ENCODE measurements at places on chromosomes 2 and 18.

DNA sequence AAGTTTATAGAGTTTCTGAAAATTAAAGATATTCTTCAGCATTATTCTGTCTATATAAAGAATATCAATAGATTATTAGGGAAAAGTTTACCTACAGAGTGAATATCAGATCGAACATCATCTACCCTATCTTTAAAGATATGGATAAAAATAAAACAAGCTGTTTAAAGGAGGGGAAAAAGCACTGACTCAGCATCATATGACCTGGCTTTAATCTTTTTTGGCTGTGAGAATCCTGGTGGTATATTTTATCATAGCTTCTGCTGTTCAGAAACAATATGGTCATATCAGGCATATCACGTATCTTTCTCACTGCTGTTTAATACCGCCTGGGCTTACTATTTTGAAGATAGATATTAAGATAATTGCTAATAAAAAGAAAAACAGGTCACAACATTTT lies 80.2 kb downstream of the NEB start:
- no peak for DNase-seq

- DNase-seq, result no peak
These were observed 61.4 kb downstream of the DIPK1C start for GRCh38 chr18:74395648-74396154.

DNA sequence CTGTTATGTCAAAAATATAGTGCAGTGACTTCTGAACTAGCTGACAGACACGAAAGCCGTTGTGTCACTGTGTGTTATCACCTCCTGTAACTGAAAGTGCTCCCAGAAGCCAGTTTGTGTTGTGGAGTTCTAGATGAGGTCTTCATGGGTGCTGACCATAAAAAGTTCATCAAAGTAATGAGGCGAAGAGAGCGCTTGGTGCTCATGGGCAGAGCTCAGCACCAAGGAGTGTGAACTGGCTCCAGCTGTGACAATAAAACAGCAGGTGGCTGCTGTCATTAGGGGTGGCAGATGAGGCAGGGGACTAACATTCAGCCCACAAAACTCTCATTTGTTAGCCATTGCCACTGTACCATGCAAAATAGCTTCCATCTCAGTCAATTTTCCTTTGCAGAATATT lies 151.1 kb downstream of the ZNF407 start:
- DNase-seq, result no peak

GRCh38 chr2:108446703-108447102 lies 2.3 kb upstream of the GCC2 start:
- DNase-seq, result no peak

GRCh38 chr2:20986024-20986939 lies 57.6 kb downstream of the APOB start:
- DNase-seq, result no peak
